ENCODE measurements at places on chromosomes 5 and 9.

DNA sequence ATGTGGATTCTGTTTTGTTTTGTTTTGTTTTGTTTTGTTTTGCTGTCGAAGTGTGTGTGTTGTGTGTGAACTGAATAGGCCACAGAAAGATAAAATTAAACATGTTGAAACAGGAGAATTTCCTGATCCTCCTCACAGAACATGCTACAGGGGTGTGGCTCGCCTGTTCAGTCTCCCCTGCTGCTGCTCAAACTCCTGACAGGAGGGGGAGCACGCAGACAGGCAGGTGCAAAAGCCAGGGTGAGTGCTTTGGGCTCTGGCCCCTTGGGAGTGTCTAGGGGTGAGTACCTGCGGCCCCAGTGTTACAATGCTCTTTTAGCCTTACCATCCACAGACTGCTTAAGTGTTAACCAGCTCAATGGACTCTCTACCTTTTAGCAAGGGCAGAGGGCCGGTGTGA, 473.5 kb downstream of the MAT2B start:
- DNase-seq, result no peak

- no peak for DNase-seq
Observed at GRCh38 chr9:3750321-3750720, 224.5 kb upstream of the RFX3 start.

DNA sequence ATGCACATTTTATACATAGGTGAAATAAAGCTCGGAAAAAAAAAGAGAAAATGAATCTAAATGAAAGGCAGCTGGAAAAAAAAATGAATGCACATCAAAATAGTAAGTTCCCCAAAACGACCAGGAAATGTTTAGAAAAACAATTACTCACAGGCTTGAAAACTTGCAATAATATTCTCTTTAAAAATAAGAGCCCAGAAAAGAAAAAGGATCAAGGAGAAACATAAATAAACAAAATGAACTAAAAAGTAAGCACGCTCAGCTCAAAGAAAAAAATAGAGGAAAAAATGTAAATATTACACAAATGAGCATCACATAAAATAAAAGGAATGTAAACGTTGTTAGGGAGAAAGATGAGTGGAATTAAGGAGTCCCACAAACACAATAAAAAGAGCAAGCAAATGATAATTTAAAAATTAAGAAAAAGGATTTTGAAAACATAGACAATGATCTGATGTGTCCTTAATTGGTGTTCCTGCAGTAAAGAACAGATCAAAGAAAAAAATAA, 54.2 kb downstream of the SLC27A6 start:
- no peak for DNase-seq

- no peak for DNase-seq
Observed at GRCh38 chr9:133768859-133769510, 30.8 kb upstream of the SARDH start.

- no peak for DNase-seq
Observed at GRCh38 chr5:109191153-109191558, 218.6 kb downstream of the PJA2 start.

DNA sequence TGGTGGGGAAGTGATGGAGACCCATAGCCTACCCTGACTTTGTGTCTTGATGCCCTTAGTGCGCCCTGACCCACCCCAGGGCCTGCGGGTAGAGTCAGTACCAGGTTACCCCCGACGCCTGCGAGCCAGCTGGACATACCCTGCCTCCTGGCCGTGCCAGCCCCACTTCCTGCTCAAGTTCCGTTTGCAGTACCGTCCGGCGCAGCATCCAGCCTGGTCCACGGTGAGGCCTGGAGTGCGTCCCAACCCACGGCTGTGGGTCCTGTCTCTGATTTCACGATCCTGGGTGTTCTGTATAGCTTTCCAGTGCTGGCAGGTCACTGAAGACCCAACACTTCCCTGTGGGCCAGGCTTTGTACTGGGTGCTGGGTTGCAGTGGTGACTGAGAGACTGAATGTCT, 4.0 kb downstream of the CCL27 start:
- DNase-seq, result no peak

GRCh38 chr5:157451806-157452205, 8.2 kb upstream of the NIPAL4 start:
- DNase-seq, result no peak

Data from activated CD4-positive, CD25-positive, alpha-beta regulatory T cell (primary cell).